T1000 (cell line): ENCODE measurements at places on chromosomes 1 and 21.

DNA sequence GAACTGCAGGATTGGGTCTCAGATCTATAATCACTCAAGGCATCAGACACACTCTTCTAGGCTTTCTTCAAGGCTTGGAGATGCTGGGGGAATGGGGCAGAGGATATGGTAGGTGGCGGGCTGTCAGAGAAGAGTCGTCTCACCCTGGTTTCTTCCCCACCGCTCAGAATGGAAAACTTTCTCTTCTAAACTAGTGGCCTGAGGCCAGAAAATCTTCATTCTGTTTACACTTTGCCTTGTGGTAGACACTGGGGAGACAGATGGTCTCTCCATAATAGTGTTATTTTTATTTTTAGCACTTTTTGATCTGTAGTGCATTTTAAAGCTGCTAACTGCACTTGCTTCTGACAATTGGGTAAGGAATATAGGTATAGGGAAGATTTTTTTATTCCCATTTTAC, 2.6 kb downstream of the PRELP start:
- DNase-seq = no peak

GRCh38 chr1:107950464-107950863, 14.5 kb downstream of the VAV3 start:
- no peak for DNase-seq

DNA sequence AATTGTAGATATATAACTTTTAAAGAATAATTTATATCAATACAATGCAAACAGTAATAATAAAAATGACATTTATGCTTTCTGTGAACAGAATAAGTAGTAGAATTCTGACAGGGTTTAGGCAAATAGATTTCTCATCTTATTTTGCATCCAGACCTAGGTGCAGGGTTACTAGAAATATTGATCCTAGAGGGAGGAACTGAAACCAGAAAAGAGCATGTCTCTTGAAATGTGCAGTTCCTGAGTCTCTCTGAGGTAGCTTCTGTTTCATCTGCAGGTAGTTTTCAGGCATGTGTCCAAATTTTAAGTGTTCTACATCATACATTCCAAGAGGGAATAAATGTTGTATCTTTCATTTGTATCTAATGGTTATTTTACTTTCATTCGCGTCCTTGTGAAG, 631.9 kb upstream of the ADGRL4 start:
- DNase-seq = no peak

DNA sequence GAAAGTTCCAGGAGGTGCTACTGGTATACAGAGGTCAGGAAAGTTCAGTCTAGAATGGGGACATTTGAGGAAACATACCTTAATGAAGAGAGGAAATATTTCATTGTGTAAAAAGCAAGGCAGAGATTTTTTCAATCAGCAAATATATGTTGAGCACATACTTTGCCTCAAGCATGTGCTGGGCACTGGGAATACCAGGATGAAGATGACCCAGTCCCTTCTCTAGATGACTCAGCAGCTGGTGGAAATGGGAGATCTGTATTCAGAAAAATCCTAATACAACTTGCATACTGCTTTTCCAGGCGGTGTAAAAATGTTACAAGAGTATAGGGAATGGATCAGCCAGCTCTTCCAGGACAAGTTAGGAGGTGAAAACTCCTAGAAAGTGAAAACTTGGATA, 229.3 kb downstream of the FGGY start:
- DNase-seq = no peak

- DNase-seq = no peak
Observed at GRCh38 chr1:20480243-20480944, 5.6 kb downstream of the CAMK2N1 start.

DNA sequence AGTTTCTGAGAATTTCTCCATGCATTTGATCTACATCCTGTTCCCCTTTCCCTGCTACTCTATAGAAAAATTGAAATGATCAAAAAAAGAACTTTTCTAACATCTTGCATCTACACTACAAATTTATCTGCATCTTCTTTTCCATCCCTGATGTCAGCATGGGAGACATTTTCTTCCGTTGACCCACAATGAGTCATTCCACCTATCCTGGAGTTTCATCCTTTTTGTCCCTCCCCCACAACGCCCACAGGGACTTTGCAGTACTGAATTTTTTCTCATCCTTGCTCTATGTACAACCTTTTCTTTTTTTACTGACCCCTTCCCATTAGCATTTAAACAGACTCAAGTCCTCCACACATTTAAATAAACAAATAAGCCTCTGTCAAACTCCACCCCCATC, 112.2 kb upstream of the MROH9 start:
- DNase-seq = no peak

- no peak for DNase-seq
Observed at GRCh38 chr1:17045634-17046333, 8.0 kb downstream of the SDHB start.

DNA sequence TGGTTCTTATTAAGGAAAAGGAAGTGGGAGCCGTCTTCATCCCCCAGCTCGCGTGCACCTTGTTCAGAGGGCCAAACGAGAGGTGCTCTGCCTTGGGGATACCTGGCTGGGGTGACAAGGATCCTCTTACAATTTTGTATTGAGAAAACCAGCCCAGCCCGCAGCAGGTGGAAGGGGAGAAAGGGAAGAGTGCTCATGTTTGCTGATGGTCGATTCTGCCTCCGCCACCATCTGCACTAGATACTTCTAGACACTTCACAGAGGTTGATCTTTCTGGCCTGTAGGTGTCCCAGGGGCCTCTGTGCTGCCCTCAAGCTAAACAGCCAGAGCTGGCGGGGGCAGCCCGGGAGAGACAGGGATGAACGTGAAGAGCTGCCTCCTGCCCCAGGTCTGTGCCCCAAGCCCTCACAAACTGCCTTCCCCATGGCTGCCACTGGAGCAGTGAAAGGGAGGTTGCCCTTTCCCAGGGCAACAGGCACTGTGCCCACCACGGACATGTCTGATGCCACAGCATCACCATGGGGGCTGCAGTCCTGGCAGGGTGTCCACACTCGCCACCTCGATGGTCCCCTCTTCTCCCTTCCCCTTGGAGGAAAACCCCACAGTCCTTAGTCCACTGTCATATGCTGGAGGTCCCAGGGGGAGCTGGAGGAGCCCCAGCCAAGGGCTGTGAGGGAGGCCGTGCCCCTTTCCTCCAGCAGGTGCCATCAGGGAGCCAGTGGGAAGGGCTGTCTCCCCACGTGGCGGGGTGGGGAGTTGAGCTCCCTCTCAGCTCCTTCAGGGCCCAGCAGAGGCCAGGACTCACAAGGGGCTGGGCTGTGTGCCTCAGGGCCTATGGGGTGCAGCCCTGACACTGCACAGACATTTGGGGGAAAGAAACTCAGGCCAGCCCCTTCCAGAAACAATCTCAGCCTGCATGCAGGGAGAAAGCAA, 8.1 kb downstream of the ADPRS start:
- DNase-seq = no peak

DNA sequence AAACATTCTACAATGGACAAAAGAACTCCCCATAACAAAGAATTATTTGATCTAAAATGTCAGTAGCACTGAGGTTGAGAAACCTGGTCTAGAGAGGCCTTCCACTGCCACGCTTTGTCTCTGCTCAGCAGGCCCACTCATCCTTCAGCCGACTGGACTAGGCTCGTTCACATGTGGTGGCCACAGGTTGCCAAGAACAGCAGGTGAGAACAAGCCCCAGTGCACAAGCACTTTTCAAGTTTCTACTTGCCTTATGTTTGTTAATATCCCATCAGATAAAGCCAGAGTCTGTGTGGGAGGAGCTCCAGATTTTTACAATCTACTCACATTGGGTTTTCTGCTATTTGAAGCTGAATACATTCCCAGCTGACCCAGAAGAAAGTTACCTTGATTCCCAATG, 9.1 kb upstream of the EFHD2 start:
- no peak for DNase-seq

- no peak for DNase-seq
Observed at GRCh38 chr1:87436534-87436933, 107.9 kb downstream of the LMO4 start.

- no peak for DNase-seq
Observed at GRCh38 chr1:27348861-27349783, 7.3 kb downstream of the SYTL1 start.

GRCh38 chr21:42929969-42930368, 4.5 kb upstream of the ERVH48-1 start:
- no peak for DNase-seq

DNA sequence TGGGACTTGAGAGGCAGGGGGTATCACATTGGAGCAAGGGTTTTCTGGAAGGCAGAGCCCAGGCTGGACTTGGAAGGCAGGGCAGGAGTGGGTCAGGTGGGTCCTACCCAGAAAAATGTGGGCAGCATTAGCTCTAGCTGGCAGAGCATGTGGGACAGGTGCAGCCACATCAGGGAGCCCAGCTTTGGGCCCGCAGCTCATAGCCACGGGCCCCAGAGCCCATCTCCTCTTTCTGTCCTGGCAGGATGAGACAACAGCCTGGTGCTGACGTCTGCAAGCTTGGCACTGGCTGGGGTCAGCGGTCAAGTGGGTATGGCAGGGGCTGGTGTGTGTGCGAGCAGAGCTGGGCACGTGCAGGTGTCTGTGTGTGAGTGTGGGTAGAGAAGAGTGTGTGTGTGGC, 154.7 kb downstream of the GRIK3 start:
- no peak for DNase-seq

GRCh38 chr1:15146971-15147376, 6.6 kb upstream of the TMEM51 start:
- DNase-seq = no peak

GRCh38 chr1:919271-919872, 4.4 kb upstream of the SAMD11 start:
- DNase-seq = no peak

DNA sequence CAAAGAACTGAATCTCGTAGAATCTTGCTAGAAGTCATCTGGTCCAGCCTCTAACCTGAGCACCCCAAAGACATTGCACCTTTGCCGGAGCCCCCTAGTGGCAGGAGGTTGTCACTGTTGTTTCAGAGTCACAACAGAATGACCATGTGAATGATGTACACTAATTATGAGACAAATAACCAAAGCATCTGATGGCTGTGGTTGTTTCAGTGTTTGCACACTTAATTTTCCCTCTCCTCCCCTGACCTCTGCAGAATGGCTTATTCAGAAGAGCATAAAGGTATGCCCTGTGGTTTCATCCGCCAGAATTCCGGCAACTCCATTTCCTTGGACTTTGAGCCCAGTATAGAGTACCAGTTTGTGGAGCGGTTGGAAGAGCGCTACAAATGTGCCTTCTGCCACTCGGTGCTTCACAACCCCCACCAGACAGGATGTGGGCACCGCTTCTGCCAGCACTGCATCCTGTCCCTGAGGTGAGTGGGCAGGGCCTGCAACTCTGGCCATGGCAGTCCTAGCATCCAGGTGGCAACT, 26.4 kb downstream of the TRAF5 start:
- no peak for DNase-seq

GRCh38 chr1:185155600-185156287, 1.0 kb downstream of the TRMT1L start:
- no peak for DNase-seq

DNA sequence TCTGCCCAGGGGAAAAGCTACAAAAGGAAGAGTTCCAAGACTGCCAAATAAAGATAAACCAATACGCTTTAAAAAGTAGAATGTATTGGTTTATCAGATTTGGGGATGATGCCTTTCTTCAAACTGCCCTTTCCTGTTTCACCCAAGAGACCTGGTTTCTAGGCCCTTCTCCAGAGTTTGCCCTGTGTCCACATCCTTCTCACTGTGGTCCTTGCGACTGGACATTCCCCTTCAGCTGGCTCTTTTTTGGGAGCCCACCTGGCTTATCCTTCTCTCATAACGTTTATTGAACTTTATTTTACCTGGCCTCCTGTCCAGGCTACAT, 490 bp upstream of the CZIB start:
- no peak for DNase-seq

DNA sequence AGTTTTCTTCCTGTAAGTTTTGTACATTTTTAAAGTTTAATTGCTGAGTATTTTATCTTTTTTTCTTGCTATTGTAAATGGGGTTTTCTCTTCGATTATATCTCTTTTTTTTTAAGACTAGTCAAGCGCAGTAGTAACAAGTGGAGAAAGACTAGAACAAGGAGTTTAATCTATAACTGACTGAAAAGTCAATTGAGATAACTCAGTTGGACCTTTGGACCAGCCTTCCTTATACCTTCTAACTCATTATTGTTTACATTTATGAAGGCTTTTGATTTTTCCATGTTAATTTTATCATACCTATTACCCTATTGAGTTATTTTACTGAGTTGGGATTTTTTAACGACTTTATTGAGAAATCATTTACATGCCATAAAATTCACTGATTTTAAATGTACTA, 81.2 kb downstream of the SMYD3 start:
- DNase-seq = no peak

DNA sequence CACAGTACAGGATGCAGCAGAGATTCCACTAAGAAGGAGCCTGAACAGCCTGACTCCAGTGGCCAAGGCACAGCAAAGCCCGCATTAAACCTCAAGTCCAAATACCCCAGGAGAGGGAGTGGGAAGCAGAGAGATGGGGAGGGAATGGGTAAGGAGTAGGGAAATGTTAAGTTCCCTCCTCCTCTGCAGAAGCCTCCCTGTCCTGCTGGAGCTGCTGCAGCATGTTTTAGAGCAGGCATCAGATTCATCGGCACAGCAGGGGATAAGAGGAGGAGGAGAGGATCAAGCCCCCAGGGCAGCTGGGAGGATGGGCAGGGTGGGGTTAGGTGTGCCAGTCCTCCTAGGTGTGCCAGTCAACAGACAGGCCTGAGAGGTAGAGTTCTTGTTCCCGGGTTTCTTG, 709.7 kb downstream of the PTPRU start:
- no peak for DNase-seq

GRCh38 chr21:45596704-45597318, 46.7 kb upstream of the PCBP3 start:
- no peak for DNase-seq

DNA sequence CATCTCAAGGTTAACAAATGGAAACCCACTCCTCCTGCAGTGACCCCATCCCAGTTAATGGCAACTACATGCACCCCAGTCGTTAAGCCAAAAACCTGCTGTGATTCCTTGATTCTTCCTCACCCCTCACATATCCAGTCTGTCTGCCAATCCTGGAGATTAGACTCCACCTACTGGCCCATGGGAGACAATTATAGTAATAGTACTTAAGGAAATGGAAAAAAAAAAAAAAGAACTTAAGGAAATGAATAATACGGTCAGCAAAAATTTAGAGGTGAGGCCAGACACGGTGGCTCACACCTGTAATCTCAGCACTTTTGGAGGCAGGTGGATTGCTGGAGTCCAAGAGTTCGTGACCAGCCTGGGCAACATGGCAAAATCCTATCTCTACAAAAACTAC, 7.0 kb downstream of the NOL9 start:
- DNase-seq = no peak

DNA sequence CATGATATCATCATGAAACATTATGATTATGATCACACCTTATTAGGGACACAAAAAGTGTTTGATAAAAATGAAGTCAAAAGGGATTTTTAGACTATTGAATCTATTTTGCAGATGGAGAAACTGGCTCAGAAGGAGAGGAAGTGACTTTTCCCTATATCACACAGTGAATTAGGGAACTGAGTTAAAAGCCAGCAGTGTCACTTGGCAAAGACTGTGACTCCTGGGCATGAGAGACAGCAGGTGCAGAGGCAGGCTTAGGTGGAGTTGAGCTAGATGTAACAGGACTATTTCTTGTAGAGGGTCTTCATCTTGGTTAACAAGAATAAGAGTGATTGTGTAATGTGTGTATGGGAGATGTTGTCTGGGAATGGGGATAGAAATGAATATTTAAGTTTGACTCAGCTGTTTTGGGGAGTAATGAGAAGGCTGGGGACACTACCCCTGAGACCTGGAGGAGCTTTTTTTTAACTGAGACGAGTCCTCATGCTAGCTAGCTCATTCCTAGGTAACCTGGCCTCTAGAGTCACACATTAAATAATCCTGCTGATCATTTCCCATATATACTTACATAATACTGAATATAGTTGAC, 1.0 kb upstream of the CD84 start:
- DNase-seq = no peak
